Stimulated activated CD8-positive, alpha-beta memory T cell treated with anti-CD3 and anti-CD28 coated beads, Interleukin-15, amount 100 ng/mL, for 4 hours (primary cell): ENCODE measurements at places on chromosomes 1 and 21.

DNA sequence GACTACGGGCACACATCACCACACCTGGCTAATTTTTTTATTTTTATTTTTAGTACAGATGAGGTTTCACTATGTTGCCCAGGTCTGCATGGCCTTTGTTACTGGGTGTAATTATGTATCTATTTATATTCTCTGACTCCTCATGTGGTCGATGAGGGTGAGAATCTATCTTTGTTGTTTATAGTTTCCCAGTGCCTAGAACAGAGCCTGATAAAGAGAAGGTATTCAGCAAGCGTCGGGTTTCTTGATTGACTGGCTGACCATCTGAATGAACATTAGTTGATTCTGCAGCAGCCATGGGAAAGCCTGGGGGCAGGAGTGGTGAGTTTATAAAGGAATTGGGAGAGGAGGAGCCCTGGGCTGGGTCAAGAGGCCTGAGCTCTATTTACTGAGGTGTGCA lies 28.5 kb downstream of the SERINC2 start:
- DNase-seq: no peak

DNA sequence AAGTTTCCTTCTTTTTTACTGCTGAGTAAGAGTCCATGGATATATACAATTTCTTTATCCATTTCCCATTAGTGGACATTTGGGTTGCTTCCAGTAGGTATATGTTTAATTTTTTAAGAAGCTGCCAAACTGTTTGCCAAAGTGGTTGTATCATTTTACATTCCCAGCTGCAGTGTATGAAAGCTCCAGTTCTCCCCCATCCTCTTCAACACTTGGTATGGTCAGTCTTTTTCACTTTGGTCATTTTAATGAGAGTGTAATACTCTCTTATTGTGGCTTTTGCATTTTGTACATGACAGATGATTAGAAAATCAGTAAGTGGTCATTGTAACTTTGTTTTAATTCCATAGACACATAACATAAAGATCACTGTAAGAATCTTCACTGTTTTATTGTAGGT lies 22.5 kb downstream of the DOP1B start:
- no peak for DNase-seq

- no peak for DNase-seq
Measured at GRCh38 chr1:119329541-119330461, 38.8 kb upstream of the HAO2 start.

GRCh38 chr1:78587211-78587610 lies 33.0 kb upstream of the IFI44L start:
- DNase-seq: no peak

- DNase-seq: no peak
Measured at GRCh38 chr1:156680056-156680455, 2.8 kb upstream of the NES start.
